Hepatic stellate cell (primary cell): ENCODE measurements at places on chromosomes 5 and 9.

GRCh38 chr5:308672-309271 is 12.7 kb upstream of the AHRR start:
- no peak for DNase-seq

DNA sequence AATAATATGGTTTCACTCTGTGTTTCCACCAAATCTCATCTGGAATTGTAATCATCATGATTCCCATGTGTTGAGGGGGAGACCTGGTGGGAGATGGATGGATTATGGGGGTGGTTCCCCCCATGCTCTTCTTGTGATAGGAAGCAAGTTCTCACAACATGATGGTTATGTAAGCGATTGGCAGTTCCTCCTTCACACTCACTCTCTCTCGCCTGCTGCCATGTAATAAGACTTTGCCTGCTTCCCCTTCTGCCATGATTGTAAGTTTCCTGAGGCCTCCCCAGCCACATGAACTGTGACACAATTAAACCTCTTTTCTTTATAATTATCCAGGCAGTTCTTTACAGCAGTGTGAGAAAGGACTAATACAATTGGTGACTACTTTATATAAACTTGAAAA is 48.4 kb downstream of the PTBP3 start:
- no peak for DNase-seq

DNA sequence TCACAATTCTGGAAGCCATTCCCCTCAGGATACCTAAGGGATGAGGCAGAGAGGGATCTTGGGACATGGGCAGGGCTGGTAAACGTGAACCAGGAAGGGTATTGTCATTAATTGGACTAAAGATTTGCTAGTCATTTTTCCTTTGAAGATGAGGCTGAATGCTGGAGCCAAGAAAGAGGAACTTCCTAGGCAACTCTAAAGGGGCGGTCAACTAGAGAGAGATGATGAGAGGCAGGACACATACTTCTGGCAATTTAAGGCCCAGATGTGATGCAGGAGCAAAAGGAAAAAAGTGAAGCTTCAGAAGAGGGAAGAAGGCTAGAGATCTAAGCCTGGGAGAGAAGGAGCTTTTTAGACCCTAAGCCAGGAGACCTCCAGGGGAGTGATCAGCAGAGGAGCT is 5.6 kb downstream of the GBA2 start:
- DNase-seq: no peak

- no peak for DNase-seq
Observed at GRCh38 chr5:17412760-17413671, 85.0 kb upstream of the TAF11L2 start.

- no peak for DNase-seq
Observed at GRCh38 chr5:138408023-138408422, 30.8 kb upstream of the REEP2 start.

- no peak for DNase-seq
Observed at GRCh38 chr9:366620-367019, 152.0 kb downstream of the DOCK8 start.

DNA sequence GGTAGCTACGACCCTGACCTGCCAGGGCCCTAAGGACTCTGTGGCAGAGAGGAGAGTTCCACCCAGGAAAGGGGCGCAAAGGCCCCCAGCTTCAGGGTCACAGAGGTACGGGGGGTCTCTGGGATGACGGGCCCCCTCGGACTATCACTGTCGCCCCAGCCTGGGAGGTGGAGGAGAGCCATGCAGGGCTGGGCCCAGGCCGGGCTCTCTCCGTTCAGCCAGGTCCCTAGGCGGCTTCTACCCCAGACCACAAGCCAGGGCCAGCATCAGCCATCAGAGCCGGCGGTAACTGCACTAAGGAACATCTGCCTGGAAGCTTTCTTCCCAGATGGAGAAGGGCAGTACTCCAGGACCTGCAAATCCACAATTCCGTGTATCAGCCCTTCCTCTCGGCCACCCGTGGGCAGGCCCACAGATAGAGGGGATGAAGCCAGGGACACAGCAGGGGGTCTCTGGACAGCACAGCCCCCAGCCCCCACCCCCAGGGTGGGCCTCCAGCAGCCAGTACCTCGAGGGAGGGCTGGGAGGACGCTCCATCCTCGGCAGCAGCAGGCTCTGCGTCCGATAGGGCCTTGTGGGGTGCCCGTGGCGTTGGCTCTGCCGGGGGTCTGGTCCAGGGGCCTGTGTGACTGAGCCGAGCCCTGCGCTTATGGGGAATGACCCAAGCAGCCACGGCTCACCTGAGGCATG is 38.4 kb downstream of the NACC2 start:
- no peak for DNase-seq

DNA sequence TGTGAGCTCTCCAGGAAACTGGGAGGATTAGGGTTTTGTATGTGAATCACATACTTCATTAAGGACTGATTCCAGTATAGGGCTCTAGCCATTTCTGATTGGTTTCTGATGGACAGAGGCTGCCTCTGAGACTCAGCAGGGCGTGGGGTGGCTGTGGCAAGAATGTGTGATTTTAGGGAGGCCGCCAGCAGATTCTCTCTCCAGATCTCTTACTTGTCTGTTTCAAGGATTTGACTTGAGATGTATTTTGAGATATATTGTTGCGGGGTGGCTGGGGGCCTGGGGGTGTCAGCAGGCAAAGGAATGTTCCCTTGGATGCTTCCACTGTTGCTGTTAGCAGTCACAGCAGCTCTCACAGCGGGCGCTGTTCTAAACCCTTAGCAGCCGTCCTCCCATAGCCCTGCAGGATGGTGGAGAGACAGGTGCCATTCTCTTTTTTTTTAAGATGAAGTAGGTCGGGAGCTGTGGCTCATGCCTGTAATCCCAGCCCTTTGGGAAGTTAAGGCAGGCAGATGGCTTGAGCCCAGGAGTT is 8.0 kb upstream of the HNRNPAB start:
- no peak for DNase-seq

DNA sequence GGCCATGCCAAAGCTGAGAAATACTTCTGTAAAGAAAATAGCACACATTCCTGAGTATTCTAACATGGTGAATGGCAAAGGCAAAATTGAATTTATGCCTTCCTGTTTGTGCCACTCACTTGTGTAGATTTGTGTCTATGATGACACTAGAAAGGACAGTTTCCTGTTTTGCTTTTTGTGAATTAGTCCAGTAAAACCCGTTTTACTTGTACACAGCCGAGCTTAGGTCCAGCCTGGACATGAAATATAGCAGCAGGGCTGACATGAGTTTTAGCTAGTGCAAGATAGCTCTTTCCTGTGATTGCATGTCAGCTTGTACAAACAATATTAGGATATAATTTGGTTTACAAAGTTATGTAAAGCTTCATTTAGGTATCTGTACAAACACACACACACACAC is 1891.7 kb upstream of the WWC1 start:
- DNase-seq: no peak

DNA sequence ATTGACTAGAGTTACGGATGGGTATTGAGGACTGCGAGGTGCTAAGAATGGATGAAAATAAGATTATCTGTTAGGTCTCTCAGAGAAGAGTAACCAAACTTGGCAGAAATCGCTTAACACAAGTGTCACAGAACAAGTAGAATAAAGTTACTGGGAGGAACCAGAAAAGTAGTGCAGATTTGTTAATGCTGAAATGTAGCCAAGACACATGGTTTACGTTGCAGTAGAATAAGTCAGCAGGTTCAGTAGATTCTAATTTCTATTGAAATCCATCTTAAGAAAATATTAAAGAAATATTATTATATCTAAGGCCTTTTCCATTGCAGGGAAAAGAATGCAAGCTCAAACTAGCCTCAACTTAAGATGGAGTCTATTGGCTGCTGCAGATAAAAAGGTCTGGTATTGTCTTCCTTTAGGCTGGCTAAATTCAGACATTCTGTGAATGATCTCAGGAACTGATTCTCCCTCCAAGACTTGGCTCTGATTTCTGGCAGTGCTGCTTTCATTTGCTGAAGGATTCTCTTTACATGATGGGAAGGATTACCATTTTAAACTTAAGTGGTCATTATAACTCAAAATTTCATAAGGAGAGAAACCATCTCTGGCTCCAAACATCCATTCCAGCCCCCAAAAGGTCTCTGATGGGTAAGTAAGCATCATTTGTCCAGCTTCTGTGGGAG is 314.9 kb downstream of the MARCHF11 start:
- DNase-seq: no peak

GRCh38 chr5:141121563-141121962 is at the start of gene PCDHB4:
TSS of gene PCDHB4 (plus strand) at chr5:141121818. CDS start at chr5:141121999, 181 bp downstream.
- DNase-seq: no peak

DNA sequence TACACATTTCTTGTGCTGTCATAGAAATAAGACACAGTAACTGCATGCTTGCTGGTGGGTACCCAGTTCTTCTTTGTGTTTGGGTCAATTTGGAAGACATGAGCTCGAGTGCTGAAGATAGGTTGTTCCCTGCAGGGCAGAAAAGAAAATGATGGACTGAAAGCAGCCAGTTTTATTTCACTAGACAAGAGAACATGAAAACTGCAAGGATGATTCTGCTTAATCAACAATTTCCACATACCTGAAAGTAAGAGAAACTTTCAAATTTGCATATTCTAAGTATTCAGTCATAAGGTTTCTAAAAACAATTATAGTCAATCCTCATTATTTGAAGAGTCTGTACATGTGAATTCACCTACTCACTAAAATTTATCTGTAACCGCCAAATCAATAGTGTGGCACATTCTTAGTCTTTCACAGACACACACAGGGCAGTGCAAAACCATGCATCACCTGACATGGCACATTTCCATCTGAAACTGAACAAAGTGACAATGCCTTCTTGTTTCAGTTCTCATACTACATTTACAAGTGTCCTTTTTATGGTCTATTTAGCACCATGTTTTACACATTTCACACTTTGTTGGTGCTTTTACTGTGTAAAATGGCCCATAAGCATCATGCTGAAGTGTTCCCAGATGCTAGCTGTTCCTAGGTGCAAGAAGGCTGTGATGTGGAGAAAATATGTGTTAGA is 56.9 kb downstream of the HOMER1 start:
- DNase-seq: no peak

- no peak for DNase-seq
Observed at GRCh38 chr5:74026310-74026709, 400.3 kb downstream of the ARHGEF28 start.

DNA sequence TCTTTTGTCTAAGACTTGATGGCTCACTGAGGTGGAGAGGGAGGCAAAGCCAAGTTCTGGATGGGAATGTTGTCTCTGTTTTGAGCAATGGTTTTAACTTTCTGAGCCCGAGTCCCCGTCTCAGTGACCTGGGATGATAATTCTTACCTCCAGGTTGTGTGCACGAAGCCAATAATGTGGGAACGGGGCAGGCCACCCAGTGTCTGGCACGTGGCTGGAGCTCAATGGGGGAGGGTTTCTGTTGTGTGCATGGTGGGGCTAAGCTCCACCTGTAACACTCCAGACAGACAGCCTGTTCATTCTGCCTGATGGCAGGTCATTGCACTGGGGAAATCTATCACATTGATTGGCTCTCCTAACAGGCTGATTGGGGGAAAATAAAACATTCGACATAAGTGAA is 37.1 kb upstream of the NTNG2 start:
- DNase-seq: no peak

DNA sequence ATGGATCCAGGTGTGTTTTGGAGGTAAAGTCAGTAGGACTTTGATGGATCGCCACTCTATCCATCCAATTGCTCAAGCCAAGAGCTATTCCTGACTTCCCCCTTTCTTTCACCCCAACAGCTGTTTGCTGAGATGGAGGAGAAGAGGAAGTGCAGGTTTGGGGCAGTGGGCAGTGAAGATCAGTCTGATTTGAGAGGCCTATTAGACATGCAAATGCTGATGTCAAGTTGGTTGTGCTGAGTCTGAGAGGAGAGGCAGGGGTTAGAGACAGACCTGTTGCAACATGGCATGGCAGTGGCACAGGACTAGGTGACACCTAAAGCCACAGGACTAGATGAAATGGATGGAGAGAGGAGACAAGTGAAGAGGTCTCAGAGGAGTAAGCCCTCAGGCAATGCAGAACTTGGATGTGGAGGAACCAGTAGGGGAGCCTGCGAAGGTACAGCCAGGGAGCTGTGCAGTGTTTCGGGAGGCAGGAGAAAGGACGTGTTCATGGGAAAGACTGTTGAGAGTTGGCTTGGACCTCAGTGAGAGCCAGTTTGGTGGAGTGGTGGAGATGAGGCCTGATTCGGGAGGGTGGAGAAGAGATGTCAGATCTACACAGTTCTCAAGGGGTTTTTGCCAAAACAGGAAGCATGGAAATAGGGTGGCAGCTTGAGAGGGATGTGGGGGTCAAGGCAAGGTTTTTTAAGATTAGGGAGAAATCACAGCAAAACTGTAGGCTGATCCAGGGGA is 175.0 kb downstream of the MACROH2A1 start:
- DNase-seq: no peak

DNA sequence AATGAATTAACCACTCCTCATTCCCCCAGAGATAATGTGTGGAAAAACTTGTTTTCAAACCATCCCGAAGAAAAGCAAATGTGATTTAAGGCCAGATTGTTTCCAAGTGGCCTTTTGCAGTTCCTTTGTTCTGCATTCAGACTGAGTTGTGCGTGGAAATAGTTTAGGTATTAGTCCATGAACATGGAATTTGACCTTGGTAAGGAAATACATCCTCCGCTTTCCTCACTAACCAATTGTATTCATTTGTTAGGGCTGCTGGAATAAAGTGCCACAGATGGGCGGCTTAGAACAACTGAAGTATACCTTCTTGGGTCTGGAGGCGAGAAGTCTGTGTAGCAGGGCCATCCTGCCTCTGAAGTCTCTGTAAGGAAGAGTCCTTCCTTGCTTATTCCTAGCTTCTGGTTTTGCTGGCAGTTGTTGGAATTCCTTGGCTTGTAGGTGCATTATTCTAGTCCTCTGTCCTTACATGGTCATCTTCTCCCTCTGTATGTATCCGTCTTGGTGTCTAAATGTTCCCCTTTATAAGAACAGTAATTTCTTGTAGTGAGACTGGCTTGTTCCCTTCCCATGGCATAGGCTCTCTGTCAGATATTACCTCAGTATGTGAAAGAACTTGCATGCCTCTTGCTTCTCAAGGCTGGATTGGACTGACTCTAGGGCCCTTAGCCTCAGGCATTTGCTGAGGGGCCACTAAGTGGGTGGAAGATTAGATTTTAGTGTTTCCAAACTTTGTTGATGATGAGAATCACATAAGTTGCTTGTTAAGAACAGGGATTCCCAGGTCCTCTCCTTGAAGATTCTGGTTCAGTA is 53.9 kb downstream of the RAI14 start:
- peak; percentile 61 for DNase-seq

- no peak for DNase-seq
Observed at GRCh38 chr9:125774106-125774505, 26.9 kb downstream of the PBX3 start.

GRCh38 chr5:111511831-111512374 is 432 bp downstream of the STARD4 start:
- no peak for DNase-seq

DNA sequence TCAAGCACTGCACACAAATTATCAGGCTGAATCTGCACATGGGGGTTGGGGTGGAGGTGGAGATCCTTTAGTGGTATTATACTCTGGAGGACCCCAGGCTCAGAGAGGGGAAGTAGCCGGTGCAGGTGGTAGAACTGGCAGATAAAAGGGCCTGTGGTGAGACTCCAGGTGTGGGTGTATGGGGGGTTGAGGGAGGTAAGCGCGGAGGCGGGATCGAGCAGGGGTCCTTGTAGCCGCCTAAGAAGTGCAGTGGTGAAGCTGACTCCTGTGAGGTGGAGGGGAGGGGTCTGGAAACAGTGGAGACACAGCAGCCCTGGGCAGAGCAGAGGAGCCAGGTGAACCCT is 841 bp downstream of the ACSL6 start:
- no peak for DNase-seq

GRCh38 chr5:23132231-23132630 is 279.1 kb upstream of the CDH12 start:
- DNase-seq: no peak

- DNase-seq: no peak
Observed at GRCh38 chr5:9438596-9439354, 107.1 kb downstream of the SEMA5A start.

- DNase-seq: no peak
Observed at GRCh38 chr5:180557217-180557809, 34.0 kb downstream of the SCGB3A1 start.

GRCh38 chr9:97889941-97890887 is 32.1 kb downstream of the TRMO start:
- DNase-seq: peak; percentile 19
